ENCODE measurements at places on chromosomes 7 and 10. TPM values are rescaled to one million over a fixed set of nuclear protein-coding genes. Genes with fewer than 3 reads are reported as not detected.

DNA sequence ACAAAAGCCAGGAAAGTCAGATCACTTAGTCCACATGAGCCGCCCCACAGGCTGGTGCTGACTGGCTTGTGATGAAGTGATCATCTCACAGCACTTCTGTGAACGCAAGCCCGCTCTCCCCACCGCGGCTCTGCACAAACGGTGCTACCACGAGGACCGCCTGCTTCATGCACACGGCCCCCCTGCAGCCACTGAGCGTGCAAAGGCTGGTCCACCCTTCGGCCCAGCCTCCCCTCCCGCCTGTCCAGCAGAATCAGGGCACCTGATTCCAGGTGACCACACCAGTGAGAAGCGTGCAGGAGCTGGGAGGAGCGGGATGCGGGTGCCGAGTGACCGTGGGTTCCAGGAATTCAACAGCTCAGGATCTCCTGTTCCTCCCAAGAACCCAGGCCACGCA is 32.2 kb downstream of the MAD1L1 start:
- no peak for DNase-seq

DNA sequence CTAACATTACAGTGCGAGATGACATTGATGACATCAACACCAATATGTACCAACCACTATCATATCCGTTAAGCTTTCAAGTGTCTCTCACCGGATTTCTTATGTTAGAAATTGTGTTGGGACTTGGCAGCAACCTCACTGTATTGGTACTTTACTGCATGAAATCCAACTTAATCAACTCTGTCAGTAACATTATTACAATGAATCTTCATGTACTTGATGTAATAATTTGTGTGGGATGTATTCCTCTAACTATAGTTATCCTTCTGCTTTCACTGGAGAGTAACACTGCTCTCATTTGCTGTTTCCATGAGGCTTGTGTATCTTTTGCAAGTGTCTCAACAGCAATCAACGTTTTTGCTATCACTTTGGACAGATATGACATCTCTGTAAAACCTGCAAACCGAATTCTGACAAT is 4.3 kb downstream of the GPR22 start:
- no peak for DNase-seq

Gene KIF20B
- total RNA-seq, result 2.0 TPM

Gene SPDYE8
- not detected for total RNA-seq

GRCh38 chr10:78148961-78149612 is 115.4 kb downstream of the RPS24 start:
- DNase-seq, result no peak

Gene TEX47
- total RNA-seq, result not detected

- DNase-seq, result no peak
These were observed 3.0 kb upstream of the PRSS1 start for GRCh38 chr7:142746264-142746663.

GRCh38 chr10:107280293-107280692 is 115.8 kb upstream of the SORCS1 start:
- DNase-seq, result no peak

Gene KCTD7
- 3.1 TPM for total RNA-seq

- DNase-seq, result no peak
These were observed 656.0 kb downstream of the CNTNAP2 start for GRCh38 chr7:146772601-146773000.

GRCh38 chr10:55410415-55410885 is 609.4 kb upstream of the PCDH15 start:
- DNase-seq, result no peak

DNA sequence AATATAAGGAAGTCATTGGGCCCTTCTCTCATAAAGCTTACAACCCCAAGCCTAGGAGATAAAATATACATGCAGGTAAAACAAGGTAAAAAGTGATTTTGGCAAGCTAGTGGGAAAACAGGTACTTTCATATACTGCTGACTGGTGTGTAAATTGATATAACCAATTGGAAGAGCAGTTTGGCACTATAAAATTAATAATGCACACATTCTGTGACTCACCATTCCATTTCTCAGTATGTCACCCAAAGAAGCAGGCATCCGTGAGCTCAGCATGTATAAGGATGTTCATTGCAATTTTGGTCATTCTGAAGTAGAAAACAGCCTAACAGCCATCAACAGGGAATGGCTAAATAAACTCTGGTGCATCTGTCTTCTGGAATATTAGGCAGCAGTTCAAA is 2.9 kb downstream of the MACROH2A2 start:
- no peak for DNase-seq

DNA sequence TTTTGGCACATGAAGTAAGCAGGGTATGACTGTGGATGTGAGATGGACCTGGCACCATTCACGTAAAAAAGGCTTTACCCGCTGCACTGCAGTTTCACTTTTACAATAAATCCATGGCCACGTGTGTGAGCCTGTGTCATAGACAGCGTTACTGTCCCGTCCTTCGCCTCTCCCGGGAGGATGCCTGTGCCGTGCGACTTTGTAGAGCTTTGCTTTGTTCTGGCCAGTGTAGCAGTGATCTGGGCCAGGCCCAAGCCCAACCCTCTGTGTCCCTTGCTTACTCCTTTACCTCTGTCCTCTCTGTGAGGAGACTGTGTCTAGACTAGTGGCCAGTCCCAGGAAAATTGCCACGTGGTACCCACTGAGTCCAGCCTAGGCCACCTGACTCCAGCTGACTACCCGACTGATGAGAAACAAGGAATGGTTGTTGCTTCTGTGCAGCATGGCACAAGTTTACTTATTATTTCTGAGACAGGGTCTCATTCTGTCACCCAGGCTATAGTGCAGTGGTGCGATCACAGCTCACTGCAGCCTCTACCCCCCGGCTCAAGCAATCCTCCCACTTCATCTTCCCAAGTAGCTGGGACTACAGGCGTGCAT is 48.1 kb downstream of the JAKMIP3 start:
- peak; percentile 41 for DNase-seq

GRCh38 chr10:13728898-13729535 is 142.3 kb downstream of the PRPF18 start:
- DNase-seq, result no peak

- no peak for DNase-seq
These were observed 41.3 kb downstream of the AVL9 start for GRCh38 chr7:32536585-32536984.

DNA sequence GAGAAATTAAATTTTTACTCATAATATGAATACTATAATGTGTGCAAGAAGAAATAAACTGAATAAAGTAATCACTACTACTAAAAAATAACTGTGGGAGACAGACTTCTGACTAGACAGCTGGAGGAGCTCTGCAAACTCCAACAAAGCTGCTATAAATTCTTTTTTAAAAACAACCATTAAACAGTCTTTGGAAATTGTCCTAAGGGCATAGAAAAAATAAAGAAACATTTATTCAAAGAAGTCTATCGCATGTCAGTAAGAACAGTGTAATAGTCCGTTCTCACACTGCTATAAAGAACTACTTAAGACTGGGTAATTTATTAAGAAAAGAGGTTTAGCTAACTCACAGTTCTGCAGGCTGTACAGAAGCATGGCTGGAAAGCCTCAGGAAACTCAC is 56.0 kb downstream of the ZPBP start:
- no peak for DNase-seq

Gene PAPOLB
- total RNA-seq, result not detected

- no peak for DNase-seq
These were observed 34.9 kb upstream of the TLL2 start for GRCh38 chr10:96548589-96548988.

DNA sequence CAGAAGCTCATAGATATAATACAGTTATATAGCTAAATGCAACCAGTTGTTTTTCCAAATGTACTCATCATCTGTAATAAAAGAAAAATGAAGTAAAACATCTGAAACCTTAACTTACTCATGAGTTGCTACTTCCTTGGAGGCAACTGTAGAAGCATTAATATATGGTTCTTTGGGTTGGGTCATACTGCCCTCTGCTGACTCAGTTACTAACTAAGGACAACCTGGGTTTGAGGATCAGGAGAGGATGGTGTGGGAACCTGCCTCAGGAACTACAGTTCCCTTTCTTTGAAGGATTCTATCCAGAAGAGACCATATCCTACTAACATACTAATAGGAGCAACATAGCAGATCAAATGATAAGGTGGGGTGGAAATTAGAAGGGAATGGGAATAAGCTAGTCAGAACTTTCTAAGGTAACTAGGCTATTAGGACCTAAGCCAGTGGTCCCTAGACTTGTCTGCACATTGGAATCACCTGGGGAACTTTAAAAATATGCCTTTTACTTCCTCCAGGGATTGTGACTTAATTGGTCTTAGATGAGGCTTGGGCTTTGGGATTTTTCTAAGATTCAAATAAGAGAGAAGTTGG is 20.7 kb downstream of the COX15 start:
- DNase-seq, result no peak

Gene NUTM2E
- 0.08 TPM for total RNA-seq

GRCh38 chr7:48875045-48875916 is 49.1 kb upstream of the CDC14C start:
- DNase-seq, result no peak

Gene NPC1L1
- 21.1 TPM for total RNA-seq

DNA sequence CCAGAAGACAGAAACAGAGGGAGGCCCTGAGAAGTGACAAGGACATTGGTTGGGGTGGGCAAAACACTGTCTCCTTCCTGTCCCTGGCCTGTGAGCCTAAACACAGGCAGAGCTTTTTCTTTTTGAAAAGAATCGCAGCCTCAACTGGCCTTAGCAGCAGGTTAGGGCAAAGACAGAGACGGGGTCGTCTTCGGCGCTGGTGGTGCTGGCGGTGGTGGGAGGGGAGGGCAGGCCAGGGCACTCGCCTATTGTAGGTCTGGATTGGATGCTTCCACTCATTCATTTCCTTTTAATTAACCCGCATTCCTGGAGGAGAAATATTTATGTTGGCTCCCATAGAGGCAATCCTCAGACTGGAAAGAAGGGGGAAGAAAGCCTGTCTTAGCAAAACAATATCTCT is 22.6 kb downstream of the WNT8B start:
- DNase-seq, result no peak

DNA sequence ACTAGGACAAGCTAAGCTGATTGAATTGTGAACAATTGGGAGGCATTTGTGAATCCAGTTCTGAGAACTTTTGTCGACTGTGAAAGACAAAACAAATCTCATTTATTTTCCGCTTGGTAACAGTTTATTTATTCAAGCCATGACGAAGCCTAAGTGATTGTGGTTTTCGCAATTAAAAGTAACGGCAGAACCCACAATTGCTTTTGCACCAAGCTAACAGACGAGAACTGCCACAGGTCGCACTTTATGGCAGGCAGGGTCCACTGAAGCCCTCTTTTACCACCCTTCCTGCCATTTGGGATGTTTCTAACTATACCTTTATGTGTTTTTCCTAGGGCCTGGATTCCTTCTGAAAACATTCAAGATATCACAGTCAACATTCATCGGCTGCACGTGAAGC is 111.2 kb downstream of the ZMYND11 start:
- no peak for DNase-seq

GRCh38 chr10:11162828-11163599 is 145.3 kb downstream of the CELF2 start:
- peak; percentile 59 for DNase-seq

DNA sequence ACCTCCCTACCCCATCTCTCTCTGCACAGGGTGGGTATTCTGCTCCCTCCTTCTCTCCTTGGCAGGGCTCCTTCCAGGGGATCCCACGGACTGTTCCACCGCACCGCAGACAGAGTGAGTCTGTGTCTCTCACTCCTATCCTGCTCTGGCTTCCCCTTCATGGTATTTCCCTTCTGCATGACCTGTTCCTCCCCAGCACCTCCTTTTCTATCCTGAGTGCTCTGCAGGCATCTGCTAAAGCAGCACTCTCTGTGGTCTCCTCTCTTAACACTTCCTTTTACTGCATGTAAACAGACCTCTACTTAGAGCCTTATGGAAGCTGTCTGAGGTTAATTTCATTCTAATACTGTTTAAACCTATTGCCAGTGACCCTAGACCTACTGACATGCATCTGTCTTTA is 171.5 kb downstream of the CCSER2 start:
- DNase-seq, result no peak

Gene SLC26A3
- 0.93 TPM for total RNA-seq

Gene UMAD1
- total RNA-seq, result 7.8 TPM

DNA sequence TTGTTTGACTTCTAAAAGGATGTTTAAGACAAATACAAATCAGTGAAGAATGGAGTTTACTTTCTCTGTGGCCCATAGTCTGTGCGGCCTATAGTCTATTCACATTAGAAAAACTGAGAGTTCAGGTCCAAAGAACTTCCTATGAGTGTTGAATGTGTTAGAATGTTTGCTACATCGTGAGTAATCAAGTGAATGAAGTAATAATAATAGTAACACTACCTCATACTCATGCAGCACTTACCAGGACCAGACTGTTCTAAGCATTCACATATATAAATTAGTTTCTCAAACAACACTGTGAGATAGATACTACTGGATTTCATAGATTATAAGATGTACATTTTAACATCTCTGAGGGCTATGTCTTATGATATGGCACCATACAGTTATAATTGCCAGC is 70.4 kb downstream of the RALA start:
- no peak for DNase-seq

DNA sequence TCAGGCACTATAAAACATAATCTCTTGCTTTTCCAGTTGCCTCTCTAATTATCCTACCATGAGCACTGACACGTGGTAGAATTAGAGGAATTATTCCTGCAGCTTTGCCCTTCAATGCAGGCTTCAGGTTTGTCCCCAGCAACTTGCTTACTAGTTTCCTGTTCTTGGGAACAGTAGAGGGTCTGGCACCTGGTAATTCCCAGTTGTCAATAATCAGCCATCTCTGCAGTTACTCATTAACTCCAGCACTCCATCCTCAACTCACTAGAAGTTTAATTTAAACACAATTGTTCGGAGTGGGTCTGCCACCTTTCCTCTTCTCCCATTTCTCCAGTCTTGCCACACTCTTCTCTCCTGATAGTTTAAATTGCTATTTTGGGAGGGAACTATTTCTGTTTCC is 324.3 kb upstream of the KIAA1217 start:
- no peak for DNase-seq

GRCh38 chr7:132489776-132490237 is 86.5 kb downstream of the PLXNA4 start:
- no peak for DNase-seq

Gene CACNB2
- total RNA-seq, result 1.6 TPM

Data from left lobe of liver (tissue), 2 donors.